ENCODE measurements at places on chromosomes 2 and 18. TPM values are rescaled to one million over a fixed set of nuclear protein-coding genes. Genes with fewer than 3 reads are reported as not detected.

DNA sequence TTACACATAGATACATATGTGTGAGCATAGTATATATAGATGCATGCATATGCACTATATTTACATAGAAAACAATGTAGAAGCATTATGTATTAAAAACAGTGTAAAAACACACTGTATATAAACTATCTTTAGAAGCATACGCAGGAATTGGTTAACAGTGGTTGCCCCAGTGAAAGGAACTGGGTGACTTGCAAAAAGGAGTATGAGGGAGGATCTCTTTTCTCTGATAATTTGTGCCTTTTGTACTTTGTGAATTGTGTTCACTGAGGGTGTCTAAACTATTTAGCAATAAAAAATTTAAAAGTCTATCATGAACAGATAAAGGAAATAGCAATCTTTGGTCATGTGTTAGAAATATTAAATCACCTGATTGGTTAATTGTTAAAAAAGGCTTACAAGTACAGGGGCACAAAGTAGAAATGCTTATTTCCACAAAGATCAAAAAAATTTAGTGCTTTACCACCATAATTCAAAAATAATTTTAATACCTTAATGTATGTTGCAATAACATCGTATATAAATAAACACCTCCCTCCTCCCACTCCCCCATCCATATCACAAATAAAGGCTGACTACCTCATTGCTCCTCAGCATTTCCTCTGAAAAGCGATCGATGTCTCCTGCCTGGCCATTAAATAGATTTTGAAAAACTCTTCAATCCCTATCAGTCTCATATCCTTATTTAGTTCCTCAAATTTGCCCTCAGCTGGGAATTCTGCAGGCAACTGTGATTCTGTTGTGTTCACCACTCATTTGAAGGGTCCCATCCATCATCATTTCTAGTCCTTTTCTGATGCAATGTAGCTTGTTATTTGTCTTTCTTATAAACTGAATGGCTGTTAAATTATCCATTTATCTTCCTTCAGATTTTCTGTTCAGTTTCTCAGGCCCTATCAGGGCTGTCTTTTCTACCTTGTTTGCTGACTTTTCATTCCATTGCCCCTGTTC, 257.3 kb downstream of the AGPS start:
- DNase-seq: no peak

DNA sequence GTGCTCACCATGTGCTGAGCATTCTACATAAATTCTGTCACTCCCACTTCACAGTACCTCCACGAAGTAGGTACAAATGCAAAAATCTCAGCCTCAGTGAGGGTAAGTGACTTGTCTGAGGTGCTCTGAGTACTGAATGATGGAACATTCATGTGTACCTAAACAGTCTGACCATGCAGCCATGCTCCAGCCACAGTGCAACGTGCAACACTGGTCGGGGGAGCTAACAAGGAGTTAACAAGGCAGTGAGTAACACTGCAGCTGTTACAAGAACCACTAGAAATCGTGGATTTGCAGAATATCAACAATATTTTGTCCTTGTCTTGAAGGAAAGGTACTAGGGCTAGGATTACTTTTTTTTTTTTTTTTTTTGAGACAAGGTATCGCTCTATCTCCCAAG, 36.6 kb upstream of the NDUFV2 start:
- no peak for DNase-seq

DNA sequence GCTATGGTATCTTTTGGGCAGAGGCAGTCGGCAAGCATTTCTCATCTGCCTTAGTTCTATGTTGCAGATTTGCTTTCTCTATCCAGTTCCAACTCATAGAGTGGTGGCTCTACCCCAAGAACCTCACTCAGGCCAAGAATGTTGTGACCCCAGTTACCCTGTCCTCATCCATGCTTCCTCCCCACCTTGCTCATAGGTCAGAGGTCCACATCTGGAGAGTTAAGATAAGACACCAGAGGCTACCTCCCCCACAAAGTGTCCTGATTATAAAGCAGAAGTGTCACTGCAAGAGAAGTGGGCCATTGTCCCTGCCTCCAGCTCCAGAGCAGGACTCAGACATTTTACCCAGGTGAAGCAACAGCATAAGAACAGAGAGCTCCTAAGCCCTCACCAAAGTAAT, 276.8 kb upstream of the CHST9 start:
- no peak for DNase-seq

- no peak for DNase-seq
These were observed 50.5 kb downstream of the XRCC5 start for GRCh38 chr2:216159646-216160045.

- DNase-seq: no peak
These were observed 63.7 kb downstream of the ROCK2 start for GRCh38 chr2:11280713-11281112.

DNA sequence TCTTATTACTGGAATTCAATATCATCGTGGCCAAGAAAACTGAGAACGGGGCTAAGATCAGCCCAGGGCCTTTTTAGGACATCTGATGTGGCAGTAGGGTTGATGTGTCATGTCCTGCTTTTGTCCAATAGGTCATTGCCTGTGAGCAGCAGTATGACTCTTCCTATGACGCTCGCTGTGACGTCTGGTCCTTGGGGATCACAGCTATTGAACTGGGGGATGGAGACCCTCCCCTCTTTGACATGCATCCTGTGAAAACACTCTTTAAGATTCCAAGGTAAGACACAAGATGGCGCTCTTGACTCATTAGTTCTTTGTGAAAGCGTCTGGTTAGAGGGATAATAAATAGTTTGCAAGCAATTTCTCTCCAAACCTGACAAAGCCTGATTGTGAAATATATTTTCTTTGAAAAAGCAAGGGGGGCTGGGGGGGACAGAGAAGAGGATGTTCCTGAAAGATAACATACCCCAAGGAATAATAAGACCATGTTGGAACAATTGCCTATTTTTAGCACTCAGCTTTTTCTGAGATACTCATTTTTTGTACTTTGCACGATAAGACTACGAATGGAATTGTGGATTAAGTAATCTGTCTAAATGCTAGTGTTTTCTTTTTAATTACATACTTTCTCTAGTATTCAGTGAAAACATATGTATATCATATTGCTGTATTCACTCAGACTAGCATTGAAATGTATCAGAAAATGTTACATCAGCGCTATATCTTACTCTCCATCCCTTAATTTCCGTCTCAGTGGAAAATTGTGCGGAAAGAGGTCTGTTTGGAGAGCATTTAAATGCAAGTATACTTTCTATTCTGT, 58.1 kb downstream of the MYO3B start:
- DNase-seq: peak; percentile 54

The CTDP1 gene
- 17.6 TPM for total RNA-seq

DNA sequence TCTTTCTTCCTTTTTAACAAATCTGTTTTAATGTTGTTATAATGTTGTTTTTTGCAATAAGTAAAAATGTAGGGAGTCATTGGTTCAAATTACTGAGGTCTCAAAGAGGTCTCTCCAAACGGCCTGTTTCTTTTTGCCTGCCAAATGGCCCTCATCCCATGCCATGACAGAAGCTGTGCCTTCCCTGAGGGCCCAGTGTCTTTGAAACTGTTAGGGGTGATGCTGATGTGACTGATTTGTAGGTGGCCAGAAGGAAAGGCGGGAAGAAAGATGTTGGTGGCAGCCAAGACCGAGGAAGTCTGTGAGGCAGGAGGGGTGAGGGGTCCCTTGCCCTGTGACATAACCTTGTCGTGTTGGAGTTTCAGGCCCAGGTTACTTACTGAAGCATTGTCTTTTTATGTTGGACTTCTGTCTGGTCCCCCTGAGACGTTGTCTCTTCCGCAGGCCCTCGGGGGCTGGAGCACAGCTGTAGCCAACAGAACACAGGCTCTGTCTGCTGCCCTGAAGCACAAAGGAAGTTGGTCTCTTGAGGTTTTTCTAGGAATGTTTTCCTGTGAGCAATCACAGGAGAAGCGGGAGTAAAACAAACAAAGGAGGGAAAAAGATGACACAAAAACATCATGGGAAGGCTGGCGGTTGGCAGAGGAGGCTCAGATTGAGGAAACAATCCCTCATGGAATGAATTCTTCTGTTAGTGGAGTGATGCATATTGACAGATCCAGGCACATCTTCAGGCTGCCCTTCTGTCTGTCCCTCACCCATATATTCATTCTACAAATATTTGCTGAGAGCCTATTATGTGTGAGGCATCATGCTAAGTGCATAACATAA, 4.9 kb upstream of the ST3GAL5 start:
- peak; percentile 87 for DNase-seq

- DNase-seq: no peak
These were observed 90.9 kb upstream of the ID2 start for GRCh38 chr2:8590938-8591337.

DNA sequence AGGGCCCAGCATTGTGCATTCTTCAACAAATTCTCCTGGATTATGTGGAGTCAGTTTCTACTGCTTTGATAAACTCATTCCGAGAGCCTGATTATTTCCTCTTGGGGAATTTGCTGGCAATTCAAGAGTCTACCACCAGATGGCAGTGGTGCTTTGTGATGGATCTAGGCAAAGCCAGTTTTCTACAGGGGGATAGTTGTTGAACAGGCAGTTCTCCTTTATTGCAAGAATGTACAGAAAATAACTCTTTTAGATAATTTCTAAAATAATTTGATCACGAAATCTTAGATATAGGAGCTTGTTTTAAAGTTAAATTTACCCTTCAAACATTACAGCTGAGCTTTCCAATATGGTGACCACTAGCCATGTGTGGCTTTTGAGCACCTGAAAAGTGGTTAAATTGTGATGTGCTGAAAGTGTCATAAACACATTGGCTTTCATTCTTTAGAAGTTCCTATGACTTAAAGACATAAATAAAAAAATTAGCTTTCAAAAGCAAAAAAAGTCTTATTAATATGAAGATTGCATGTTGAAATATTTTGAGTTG, 66.7 kb upstream of the HAAO start:
- peak; percentile 81 for DNase-seq

DNA sequence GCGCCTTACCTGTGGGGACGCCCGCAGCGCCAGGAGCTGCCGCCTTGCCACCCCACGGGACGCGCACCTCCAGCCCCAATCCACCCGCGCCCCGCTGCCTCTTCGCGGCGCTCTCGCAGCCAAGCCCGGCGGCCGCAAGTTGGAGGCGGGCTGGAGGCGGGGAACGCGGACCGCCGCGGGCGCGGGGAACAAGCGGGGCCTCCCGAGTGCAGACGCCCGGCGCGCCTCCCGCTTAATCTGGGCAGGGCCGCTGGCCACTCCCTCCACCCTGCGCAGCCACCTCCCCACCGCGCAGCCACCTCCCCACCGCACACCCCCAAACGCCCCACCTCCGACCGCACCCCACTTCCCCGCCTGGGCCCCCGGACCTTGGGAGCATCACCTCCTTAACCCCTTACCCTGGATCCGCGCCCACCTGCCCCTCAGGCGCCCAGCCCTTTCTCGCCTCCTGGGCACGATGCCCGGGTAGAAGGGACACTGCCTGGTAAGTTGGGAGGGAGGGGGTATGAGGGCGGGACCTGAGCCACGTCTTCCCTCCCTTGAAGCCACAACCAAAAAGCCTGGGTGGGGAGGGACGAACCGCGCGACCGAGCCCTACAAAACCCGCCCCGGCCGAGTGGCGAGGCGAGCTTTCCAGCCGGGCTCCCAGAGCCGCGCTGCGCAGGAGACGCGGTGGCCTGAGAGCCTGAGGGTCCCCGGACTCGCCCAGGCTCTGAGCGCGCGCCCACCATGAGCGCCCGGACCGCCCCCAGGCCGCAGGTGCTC, at the start of the genes COL4A3 and COL4A4:
COL4A3 (plus strand) TSS at position 627 of the 765 bp plus-strand sequence; CDS start at position 730, 103 bp downstream.
COL4A4 (minus strand) TSS at position 208 of the 765 bp plus-strand sequence. CDS start 16,722 bp downstream, outside the sequence.
- DNase-seq: no peak

DNA sequence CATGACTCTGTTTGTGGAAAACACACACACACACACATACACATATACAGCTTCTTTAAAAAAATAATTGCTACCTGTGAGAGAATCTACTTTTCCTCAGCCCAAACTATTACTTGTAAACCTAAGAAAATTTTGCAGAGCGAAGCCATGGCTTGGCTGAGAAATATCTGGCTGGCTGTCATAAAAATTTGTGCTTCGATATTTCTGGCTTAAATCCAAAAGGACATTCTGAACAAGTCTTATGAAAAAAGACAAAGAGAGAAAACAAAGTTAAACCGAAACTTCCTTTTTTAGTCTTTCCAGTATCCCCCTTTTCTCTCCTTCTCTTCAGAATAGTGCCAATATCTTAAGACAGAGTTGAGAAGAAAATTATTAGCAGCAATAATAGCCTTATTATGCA, 2048.0 kb downstream of the SUCLG1 start:
- DNase-seq: no peak

DNA sequence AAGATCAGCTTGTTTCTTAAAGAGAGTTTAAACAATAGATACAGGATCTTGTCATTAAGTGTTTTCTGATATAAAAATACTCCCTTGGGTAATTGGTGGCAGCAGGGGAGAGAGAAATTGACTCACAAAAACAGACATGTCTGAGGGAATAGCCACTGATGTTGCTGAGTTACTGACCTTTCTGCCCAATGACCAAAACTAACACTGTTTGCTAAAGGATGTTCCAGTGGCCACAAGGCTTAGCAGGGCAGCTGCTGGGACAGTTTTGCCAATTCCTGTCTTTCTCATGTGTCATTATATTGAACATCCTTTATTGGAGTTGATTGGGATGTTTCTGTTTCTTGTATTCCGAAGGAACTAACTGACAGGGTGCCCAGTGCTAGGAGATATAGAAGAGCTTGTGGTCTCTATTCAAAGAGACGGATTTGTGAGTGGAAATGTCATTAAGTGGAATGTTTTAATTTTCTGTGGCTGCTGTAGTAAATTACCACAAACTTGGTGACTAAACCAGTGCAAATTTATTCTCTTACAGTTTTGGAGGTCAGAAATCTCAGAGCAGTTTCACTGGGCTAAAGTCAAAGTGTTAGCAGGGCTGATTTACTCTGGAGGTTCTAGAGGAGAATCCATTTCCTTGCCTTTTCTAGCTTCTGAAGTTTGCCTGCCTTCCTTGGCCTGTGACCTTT, 124.8 kb upstream of the RMDN2 start:
- no peak for DNase-seq

DNA sequence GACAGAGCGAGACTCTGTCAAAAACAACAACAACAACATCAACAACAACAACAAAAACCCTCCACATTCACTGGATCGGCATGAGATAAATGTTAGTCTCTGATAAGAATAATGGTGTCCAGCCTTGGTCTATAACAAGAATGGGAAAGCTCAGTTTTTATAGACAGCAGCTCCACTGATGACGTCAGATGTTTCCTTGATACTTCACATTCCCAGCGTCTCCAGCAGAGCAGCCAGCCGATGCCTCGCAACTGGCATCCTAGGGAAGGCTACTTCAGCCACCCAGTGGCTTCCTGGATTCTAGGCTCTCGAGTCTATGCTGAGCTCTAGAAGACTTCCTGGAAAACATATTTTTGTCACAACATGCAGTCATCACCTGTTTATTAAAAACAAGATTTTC, 271.4 kb upstream of the SMIM21 start:
- DNase-seq: no peak

The MAPRE2 gene
- 24.2 TPM for total RNA-seq

DNA sequence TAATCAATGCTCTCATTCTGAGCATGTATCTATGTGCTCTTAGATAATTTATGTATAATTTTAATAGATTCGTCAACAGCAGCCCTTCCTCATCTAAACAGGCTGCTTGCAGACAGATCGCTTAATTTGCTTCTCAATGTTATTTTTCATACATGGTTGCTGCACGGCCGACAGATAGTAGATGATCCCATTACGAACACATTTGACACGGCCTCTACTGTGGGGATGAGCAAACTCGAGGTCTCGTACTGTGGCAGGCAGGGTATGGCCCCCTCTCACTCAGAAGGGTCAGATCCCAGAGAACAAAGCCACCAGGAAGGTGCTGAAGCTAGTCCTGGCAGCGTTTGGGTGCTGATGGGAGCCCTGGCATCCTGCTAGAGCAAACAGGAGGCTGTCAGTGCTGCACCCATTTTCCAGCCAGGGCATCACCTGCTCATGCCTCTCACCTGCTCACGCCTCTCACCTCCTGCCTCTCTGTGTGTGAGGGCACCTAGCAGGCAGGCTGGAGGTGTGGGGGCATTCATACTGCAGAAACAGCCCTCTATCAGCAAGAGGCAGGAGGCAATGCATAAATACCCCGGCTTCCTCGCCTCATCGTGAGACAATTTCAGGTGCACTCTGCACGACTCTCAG, 80.0 kb downstream of the KLHL29 start:
- DNase-seq: no peak
